Activated CD8-positive, alpha-beta memory T cell treated with anti-CD3 and anti-CD28 coated beads for 1 hour (primary cell): ENCODE measurements at places on chromosomes 4 and X.

DNA sequence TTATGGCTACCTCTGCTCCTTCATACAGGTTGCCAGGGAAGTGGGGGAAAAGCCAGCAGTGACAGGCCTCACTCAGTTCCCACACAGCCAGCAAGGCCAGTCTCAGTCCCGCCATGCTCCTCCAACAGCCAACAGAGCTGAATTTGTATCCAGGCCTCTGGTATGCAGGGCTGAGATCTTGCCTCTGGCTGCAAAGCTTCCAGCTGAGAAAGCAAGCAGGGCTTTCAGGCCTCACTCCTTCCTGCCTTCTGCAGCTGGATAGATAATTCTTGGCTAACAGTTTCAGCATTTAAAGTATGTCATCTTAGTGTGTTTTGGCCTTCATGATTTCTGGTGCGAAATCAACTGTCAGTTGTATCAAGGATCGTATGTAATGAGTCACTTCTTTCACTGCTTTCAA is 103.6 kb downstream of the GNL3L start:
- no peak for DNase-seq

DNA sequence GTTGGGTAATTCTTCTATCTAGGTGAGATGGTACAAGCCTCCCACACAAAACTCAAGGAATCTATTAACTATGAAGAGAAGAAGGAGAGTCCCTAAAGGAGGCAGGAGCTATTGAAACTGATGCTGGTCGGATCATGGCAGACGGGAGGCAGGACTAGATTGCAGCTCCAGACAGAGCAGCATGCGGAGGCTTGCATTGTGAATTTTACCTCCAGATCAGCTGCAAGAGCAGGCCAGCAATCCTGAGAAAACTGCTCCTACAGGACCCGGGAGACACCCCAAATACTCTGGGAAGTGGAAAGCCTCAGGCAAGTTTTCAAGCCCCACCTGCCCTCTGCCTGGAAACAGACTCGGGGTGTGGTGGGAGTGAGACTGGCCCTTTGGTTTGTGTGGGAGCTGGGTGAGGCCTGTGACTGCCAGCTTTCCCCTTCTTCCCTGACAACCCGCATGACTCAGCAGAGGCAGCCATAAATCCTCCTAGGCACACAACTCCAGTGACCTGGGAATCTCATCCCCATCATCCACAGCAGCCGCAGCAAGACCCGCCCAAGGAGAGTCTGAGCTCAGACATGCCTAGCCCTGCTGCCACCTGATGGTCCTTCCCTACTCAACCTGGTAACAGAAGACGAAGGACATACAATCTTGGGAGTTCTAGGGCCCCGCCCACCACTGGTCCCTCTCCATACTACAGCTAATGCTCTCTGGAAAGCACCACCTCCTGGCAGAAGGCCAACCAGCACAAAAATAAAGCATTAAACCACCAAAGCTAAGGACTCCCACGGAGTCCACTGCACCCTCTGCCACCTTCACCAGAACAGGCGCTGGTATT is 30.9 kb downstream of the GATB start:
- no peak for DNase-seq

DNA sequence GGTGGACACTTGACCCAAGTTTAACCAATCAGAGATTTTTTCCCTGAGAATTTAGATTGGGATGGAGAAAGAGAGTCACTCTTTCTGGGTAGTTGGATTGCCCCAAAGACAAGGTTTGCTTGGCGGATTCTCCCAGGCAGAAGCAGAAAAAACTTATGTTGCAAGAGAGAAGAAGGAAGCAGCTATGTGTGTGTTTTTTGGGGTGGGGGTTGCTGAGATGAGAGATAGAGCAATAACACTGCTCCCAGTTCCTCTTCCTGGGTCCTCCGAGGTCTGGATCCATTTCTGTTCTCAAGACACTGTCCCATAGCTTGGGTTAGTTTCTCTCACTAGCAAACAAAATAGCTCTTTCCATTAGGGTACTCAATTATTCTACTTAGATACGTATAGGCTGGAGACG is 222.1 kb downstream of the STIM2 start:
- DNase-seq: no peak

- DNase-seq: no peak
These were observed 277.4 kb upstream of the PITX2 start for GRCh38 chr4:110900213-110900769.

DNA sequence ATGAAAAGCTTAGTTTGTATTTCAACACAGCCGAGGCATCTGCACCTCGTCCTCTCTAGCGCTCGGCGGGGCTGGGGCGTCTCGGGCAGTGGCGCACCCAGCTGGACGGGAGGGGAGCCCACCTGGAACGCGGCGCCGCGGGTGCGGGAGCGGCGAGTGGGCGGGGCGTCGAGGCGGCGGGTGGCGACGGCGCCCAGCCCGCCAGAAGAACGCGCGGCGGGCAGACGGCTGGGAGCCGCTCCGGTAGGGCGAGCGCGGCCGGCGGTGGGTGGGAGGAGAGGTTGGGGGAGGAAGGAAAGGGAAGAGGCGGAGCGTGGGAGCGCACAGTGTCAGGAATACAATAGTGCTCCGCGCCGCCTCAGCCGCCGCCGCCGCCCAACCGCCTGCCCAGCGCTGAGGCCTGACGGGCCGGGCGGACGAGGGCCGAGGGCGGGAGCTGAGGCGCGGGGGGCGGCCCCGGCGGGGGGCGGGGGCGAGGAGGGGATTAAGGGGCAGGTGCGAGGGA is at the start of gene JADE3:
TSS of gene JADE3 (plus strand) at position 324 of the 505 bp plus-strand sequence. CDS start 72,474 bp downstream, outside the sequence.
- no peak for DNase-seq
